Hematopoietic multipotent progenitor cell treated with erythropoietin and hydrocortisone succinate and interleukin-3 and kit ligand, for 8 days (in vitro differentiated cells): ENCODE measurements at places on chromosomes 7 and 10.

DNA sequence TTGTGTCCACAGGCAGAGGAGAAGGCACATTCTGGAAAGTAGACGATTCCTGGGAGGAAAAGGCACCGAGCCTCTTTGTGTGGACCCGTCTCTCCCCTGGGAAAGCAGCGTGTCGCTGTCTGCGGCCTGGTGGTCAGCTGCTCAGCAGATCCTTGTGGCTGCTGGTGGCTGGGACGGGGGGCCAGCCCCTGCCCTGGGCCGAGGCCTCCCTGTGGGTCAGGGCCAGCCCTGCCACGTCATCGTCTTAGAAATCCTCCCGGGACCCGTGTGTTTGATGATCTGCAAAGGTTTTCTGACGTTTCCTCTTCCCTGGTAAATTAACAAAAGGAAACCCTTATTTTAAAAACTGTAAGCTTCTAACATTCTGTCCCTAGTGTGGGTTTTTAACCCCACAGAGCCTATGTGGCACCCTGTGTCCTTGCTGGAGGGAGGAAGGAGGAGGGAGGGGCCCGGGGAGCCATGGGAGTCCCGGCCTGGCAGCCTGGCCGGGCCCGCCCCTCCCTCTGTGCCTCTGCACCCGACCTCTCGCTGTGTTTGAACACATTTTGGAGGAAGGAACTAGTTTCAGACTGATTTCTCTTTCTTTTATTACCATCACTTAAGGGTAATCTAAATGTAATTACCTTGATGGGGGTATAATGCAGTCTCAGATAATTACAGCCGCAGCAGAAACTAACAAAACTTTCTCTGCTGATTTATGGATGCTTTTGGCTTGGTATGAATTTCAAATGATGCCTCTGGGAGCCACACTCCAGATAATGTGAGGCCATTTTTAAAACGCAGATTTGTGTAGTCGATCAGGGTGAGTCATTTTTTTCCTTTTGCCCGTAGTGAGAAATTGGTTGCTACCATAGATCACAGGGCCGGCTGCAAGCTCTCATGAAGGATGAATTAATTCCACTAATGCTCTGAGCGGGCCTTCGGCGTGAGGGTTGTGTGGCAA, 85.5 kb downstream of the NKX6-2 start:
- no peak for DNase-seq

DNA sequence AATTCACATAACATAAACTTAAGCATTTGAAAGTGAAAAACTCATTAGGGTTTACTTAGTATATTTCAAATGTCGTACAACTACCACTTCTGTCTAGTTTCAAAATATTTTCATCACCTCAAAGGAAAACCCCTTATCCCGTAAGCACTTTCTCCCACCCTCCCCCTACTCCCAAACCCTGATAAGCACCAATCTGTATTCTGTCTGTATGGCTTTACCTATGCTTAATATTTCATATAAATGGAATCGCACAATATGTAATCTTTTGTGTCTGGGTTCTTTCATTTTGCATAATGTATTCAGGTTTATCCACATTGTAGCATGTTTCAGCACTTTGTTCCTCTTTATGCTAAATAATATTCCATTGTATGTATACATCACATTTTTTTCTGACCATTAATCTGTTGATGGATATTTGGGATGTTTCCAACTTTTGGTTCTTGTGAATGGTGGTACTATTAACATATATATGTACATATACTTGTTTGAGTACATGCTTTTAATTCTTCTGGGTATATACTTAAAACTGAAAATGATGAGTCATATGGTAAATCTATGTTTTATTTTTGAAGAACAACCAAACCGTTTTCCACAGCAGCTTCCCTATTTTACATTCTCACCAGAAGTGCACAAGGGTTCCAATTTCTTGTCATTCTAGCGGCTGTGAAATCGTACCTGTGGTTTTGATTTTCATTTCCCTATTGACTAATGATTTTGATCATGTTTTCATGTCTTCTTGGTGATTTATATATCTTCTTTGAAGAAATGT, 6.2 kb upstream of the STARD3NL start:
- no peak for DNase-seq

- DNase-seq, result no peak
Measured at GRCh38 chr10:121791761-121792160, 136.1 kb downstream of the ATE1 start.

GRCh38 chr10:80320377-80320776, 30.9 kb upstream of the MAT1A start:
- DNase-seq, result no peak
